Activated CD4-positive, alpha-beta T cell treated with anti-CD3 and anti-CD28 coated beads, Interleukin-2, amount 50 U/mL, for 24 hours (primary cell): ENCODE measurements at places on chromosomes 12 and 14.
A peak's percentile ranks its signal among the peaks of the same experiment; 100 is the strongest.

- DNase-seq = no peak
Observed at GRCh38 chr14:89586258-89587135, 169.5 kb upstream of the FOXN3 start.

DNA sequence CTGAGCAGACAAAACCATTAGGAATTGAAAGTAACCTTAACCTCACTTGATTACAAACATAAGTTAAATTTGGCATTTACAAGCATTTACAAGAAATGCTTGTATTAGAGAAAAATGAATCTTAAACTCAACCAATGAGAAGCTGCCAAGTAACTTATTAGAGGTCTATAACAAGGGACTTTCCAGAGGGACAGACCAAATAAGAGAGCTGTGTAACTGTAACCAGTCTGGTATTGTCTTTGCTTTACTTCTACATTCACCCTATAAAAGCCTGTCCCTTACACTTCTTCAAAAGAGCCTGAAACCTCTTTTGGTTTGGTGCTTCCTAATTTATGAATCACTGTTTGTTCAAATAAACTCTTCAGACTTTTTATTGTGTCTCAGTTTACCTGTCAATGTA is 450.0 kb upstream of the FAR2 start:
- DNase-seq = no peak

GRCh38 chr12:3071107-3071506 is 6.1 kb upstream of the TSPAN9 start:
- DNase-seq = no peak

DNA sequence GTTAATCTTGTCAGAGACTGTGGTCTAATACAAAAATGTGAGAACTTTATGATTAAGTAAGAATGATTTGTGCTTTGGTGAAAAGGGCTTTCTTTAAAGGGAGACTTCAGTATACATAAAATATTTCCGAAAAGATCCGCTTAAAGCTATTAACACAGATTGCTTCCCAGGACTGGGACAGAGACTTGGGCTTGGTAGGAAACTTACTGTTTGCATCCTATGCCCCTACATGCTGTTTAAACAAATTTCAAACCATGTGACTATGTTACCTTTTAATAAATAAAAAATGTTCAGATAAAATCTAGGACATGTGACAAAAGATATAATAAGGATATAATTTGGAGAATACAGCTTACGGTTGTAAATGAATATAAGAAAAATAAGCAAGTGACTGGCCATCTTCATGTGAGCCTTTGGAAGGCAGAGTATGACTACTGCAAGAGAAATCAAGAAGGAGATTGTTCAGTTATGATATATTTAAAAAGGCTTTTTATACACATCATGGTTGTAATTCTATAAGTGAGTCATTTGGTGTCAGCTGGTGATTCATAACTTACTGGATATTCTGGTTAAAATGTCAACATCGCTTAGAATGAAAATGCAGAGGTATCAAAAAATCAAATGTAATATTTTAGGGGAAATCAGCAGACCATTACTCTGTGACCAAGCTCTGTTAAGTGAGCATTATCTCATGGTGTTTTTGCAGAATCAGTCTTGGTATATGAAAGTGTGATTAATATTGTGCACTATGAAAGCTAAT is 234.7 kb upstream of the E2F7 start:
- DNase-seq = no peak

- DNase-seq = peak; percentile 86
Observed at GRCh38 chr12:54379398-54380201, 4.9 kb downstream of the ZNF385A start.

- no peak for DNase-seq
Observed at GRCh38 chr12:6539314-6539682, 5.0 kb downstream of the GAPDH start.

- no peak for DNase-seq
Observed at GRCh38 chr14:79614448-79614847, 596.9 kb downstream of the DIO2 start.

- no peak for DNase-seq
Observed at GRCh38 chr14:95134304-95134933, 22.9 kb downstream of the DICER1 start.

DNA sequence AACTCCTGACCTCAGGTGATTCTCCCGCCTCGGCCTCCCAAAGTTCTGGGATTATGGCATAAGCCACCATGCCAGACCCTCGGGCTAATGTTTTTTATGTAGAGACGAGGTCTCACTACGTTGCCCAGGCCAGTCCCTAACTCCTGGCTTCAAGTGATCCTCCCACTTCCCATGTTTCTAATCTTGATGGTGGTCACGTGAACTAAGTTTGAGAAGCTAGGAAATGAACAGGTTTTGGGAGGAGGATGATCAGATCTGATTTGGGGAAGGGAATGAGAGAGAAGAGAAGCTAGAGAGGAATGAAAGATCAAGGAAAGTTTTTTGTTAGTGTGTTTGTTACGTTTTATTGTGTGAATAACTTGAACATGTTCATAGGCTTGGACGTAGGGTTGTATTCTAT is 17.2 kb upstream of the SINHCAF start:
- no peak for DNase-seq

- no peak for DNase-seq
Observed at GRCh38 chr12:127888943-127889719, 377.8 kb upstream of the TMEM132C start.

DNA sequence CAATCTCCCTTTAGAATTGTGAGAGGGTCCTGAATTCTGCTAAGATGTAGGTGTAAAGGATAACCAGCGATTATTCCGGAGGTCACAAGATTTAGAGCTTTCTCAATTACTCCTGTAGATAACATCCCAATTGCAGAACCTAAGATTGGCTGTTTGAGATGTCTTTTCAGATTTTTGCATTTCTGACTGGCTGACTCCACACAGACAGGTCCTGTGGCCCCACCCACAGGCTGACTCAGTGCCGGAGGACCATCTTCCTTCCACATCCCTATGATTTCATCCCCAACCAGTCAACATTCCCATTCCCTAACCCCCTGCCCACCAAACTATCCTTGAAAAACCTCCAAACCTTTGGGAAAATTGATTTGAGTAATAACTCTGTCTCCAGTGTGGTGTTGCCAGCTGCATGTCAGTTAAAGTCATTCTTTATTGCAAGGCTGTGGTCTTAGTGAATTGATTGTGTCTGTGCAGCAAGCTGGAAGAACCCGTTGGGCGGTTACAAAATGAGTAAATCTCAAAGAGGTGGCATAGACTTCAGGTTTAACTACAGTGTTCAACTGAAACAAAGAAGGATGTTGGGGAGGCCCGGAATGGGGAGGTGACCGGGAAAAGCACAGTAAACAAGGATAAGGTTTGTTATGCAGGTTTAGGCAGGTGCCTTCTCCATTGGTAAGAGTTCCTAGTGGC is 10.6 kb downstream of the FNTB start:
- DNase-seq = no peak

DNA sequence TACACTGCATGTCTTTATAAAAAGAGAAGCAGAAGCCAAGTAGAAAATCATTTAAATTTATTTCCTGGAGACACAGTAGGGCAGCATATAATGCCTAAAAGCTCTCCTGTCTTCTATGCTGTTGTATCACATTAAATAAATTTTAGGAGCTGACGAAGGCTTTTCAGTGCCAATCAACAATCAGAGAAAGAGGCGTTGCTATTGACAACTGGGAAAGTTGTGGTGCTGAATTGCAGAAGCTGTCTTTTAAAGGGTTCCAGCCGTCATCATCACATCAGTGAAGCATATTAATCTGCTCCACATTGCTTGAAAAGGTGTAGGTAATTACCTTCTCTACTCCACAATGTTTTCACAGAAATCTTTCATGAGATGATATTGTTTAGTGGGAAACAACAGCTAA is 103.9 kb downstream of the FSCB start:
- DNase-seq = no peak

DNA sequence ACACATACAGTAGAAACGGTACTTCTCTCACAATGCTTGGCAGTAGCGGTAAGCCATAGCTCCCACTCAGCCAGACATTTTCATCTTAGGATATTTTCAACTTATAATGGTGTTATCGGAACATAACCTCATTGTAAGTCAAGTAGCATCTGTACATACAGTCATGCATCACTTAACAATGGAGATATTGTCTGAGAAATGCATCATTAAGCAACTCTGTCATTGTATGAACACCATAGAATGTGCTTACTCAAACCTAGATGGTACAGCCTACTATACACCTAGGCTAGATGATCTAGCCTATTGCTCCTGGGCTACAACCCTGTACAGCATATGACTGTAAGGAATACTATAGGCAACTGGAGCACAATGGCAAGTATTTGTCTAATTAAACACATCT is 40.8 kb downstream of the RPS6KA5 start:
- DNase-seq = no peak
